ENCODE measurements at places on chromosomes 13 and 19. TPM values are rescaled to one million over a fixed set of nuclear protein-coding genes. Genes with fewer than 3 reads are reported as not detected.

DNA sequence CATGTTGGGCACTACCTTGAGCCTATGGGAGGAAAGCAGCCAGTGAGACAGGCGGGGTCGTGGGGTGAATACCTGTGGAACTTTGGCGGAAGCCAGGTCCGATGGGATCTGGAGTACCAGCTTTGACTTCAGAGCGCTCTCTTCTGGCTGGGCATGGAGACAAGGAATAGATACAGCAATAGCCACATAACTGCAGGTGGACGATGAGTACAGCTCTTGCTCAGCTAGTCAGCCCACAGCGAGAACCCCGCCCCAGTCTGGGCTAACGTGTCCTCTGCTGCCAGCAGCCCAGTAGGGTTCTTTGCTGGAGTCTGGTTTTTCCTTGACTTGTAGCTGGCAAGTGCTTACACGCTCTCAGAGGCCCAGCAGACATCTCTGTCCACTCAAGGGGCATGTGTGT, 83.4 kb downstream of the SIPA1L3 start:
- no peak overlapping the region for H3K4me3 ChIP-seq
- no peaks in the 10 kb centered on the region for H3K27me3 ChIP-seq
- no peak overlapping the region for H3K27ac ChIP-seq
- peaks cover 5% of the 10 kb centered on the region for H3K4me1 ChIP-seq
- no peaks in the 10 kb centered on the region for H3K36me3 ChIP-seq
- DNase-seq, result no peak

GRCh38 chr13:33742321-33742720, 75.6 kb upstream of the RFC3 start:
- H3K27ac ChIP-seq, result no peak overlapping the region
- no peaks in the 10 kb centered on the region for H3K27me3 ChIP-seq
- H3K4me1 ChIP-seq, result peaks cover 18% of the 10 kb centered on the region

GRCh38 chr13:50715402-50716146, 127.9 kb downstream of the DLEU7 start:
- peak; percentile 41 for DNase-seq
- no peak overlapping the region for H3K27ac ChIP-seq
- H3K36me3 ChIP-seq, result peaks cover 5% of the 10 kb centered on the region

DNA sequence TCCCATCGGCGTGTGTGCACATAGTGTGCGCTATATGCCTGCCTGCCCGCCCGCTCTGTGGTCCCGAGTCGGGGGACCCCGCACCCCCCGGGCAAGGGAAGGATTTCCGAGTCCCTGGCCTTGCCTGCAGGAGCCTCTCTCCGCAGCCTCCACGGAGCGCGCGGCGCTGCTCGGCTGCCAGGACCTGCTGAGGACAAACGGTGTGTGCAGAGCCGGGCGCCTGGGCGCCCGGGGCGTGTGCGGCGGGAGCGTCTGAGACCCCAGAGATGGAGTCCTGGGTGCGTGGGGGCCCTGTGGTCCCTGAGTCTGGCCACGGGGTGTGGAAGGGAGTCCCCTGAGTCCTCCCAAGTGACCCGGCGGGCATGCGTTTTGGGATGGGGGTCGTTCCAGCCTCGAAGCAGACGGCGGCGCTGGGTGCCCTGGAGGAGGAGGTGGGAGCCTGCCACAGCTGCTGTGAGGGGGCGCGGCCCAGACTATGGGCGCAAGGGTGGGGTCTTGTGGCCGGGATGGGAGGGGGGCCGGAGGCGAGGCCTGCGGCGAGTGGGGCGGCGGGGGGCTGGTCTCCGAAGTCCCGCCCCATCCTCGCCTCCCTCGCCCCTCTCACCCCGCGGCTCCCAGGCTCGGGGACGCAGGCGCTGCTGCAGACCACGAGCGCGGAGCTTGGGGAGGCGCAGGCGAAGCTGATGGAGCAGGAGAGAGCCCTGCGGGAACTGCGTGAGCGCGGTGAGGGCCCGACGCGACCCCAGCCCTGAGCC, 25.3 kb downstream of the CLEC4M start:
- H3K36me3 ChIP-seq, result no peaks in the 10 kb centered on the region
- no peak for DNase-seq
- peaks cover 45% of the 10 kb centered on the region for H3K27me3 ChIP-seq
- H3K4me3 ChIP-seq, result no peak overlapping the region
- no peaks in the 10 kb centered on the region for H3K4me1 ChIP-seq
- no peak overlapping the region for H3K27ac ChIP-seq

- no peak for DNase-seq
- no peaks in the 10 kb centered on the region for H3K27me3 ChIP-seq
- no peak overlapping the region for H3K27ac ChIP-seq
- H3K4me1 ChIP-seq, result peaks cover 68% of the 10 kb centered on the region
- H3K4me3 ChIP-seq, result no peak overlapping the region
Measured at GRCh38 chr19:1273263-1274041, 1.9 kb upstream of the FAM174C start.

DNA sequence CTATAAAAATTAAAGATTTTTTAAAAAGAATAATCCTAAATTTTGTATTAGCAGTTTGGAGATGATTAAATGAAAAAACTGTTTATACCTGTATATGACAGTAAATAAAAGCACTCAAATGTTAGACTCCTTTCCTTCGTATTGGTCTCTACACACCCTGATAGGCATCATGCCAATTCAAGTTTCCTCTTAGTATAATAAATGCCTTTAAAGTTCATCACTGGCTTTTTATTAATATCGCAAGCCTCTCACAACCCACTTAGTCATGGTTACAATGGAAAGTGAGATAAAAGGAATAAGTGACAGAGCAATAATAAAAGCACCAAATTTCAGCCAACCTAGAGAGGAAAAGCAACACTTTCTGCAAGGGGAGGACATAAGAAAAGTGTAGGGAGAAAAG, 102.2 kb downstream of the PIBF1 start:
- H3K4me1 ChIP-seq, result no peaks in the 10 kb centered on the region
- no peak for DNase-seq
- H3K27me3 ChIP-seq, result no peaks in the 10 kb centered on the region
- no peak overlapping the region for H3K4me3 ChIP-seq
- no peaks in the 10 kb centered on the region for H3K36me3 ChIP-seq

- no peaks in the 10 kb centered on the region for H3K4me1 ChIP-seq
- no peak overlapping the region for H3K4me3 ChIP-seq
- H3K27me3 ChIP-seq, result no peaks in the 10 kb centered on the region
- no peak for DNase-seq
Measured at GRCh38 chr13:73075546-73075945, 16.7 kb downstream of the KLF5 start.

GRCh38 chr13:31530922-31531321, 208.4 kb upstream of the RXFP2 start:
- H3K27ac ChIP-seq, result no peak overlapping the region
- no peaks in the 10 kb centered on the region for H3K27me3 ChIP-seq
- H3K4me1 ChIP-seq, result no peaks in the 10 kb centered on the region
- DNase-seq, result no peak
- H3K36me3 ChIP-seq, result no peaks in the 10 kb centered on the region

DNA sequence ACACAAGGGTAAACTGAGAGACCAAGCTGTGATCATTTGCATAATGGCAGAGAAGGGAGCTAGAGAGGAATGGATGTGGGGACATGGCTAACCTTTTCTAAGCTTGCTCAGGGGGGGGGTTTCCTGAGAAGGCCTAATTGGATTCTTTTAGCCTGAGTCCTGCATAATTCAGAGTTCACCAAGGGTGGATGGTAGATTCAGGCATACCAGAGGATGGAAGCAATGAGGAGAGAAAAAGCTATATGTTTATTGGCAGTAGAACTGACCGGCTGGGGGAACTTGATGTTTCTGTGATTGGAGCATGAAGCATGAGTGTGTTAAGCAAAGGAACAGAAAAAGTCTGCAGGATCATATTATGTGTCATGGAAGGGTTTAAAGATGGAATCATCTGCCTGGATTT, 65.9 kb upstream of the KLF12 start:
- no peak overlapping the region for H3K4me3 ChIP-seq
- no peak overlapping the region for H3K27ac ChIP-seq
- DNase-seq, result no peak

GRCh38 chr13:19862481-19863313, 752 bp downstream of the ZMYM5 start:
- no peaks in the 10 kb centered on the region for H3K36me3 ChIP-seq
- peak overlapping the region; percentile 84 for H3K4me3 ChIP-seq
- H3K27ac ChIP-seq, result peak overlapping the region; percentile 89
- peak; percentile 24 for DNase-seq

The SHANK1 gene
- 0.21 TPM for total RNA-seq

The ADAMTSL5 gene
- 54.8 TPM for total RNA-seq

The ZNF471 gene
- 9.4 TPM for total RNA-seq

The PABPC3 gene
- total RNA-seq, result not detected

The PLIN4 gene
- total RNA-seq, result 120 TPM

The TGFB1 gene
- total RNA-seq, result 22.0 TPM

The HDGFL2 gene
- total RNA-seq, result 30.2 TPM
